Tibial artery (tissue), 4 donors: ENCODE measurements at places on chromosomes 2 and 18.

DNA sequence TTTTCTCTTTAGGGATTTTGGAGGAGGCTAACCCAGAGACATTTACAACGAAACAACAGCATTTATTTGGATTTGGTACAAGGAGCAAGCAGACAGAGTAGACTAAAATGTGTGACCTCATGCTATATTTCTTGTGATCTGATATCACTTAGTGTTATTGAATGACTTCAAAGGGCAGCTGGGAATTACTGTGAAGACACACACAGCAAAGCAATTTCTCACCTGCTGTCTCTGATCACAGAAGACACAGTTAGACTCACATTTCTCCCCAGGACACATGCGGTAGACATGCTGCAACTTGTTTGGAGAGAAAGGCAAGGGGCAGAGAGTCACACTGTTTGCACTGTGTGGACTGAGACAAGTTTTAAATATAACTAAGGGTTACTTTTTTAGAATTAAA, 67.5 kb downstream of the LTBP1 start:
- DNase-seq, result no peak

GRCh38 chr18:48608581-48608980, 69.8 kb downstream of the CTIF start:
- DNase-seq, result no peak

DNA sequence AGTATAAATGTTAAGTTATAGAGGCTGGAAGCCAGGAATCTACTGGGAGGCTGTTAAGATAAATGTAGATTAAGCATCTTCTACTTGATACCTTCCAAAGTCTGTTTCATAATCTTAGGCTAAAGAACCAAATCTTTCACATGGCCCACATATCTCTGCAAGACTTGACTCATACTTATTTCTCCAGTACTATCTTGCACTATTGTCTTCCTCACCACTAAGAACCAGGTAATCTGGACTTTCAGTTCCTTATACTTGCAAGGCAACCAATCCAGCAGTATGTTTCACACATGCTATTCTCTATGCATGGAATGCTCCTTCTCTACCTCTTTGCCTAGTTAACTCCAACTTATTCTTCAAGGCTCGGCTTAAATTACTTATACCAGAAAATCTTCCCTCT, 62.2 kb downstream of the RBMS1 start:
- DNase-seq, result no peak

DNA sequence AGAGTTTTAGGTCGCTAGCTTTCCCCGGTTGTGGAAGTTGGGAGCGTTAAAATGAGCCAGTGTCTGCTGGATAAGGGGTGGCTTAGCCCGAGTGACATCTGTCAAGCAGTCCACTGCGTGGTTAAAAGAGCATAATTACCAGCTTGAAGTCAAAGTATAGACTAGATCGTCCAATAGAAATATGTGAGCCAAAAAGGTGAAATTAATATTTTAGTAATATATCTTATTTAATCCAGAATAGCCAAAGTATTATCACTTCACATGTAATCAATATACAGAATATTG, 654 bp downstream of the COMMD1 start:
- no peak for DNase-seq

DNA sequence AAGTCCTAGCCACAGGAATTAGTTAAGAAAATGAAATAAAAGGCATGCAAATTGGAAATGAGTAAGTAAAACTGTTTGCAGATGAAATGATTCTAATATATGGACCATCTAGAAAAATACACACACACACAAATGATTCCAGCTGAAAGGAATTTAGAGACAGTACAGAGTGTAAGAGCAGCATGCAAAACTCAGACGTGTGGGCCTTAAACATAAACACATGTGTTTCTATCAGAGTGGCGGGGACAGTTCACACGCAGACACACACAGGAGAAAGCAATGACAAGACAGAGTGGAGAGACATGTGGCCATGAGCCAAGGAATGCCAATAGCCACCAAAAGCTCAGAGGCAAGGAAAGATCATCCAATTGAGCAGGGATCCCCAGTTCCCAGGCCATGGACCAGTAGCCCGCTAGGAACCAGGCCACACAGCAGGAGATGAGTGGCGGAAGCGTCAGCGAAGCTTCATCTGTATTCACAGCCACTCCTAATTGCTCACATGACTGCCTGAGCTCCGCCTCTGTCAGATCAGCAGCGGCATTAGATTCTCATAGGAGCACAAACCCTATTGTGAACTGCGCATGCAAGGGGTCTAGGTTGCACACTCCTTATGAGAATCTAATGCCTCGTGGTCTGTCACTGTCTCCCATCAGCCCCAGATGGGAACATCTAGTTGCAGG, 155.4 kb downstream of the ARL4C start:
- no peak for DNase-seq

DNA sequence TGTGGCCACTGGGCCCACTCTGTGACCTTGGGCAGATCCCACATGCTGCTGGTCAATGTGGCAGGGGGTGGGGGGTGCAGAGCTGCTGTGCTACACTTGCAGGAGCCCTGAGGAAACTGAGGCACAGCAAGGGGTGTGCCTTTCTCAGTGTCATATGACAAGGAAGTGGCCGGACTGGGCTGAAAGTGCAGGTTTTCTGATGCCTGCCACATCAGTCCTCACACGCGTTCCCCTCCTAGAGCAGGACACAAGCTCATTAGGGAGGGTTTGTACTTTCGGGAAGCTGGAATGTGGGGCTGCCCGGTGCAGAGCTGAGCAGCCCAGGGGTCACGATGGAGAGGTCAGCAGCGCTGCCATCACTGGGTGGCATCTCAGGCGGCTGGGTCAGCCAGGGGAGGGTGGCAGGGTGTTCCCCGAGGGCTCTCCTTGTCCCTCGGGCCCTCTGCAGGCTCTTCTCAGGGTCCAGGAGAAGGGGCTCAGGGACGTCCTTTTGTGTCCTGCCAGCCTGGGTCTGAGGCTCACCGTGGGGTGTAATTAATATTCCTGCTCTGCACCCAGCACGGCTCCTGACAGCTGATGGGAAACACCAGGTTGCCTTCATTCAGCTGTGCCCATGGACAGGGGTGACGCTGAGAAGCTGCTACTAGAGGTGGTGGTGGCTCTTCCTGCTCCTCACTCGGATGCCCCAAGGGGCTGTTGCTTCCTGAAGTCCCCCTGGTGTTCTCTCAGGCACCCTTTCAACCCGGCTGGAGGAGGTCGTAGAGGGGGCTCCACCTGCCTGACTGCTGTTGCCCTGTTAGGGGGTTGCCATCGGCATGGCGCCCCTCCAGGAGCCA, 62.1 kb upstream of the HDAC4 start:
- DNase-seq, result no peak

DNA sequence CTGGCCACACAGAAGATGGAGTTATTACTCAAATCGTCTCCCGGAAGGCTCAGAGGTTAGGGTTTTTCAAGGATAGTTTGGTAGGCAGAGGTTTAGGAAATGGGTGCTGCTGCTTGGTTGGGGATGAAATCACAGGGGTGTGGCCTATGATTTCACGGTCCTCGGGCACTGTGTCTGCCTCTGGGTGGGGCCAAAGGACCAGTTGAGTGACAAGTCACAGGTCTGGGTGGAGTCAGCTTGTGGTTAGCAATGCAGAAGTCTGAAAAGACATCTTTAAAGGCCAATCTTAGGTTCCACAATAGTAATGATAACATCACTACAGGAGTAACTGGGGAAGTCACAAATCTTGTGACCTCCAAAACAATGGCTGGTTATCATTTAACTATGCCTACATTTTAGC, 387.8 kb downstream of the ZNF521 start:
- DNase-seq, result no peak

GRCh38 chr18:48841381-48842258, 109.1 kb downstream of the SMAD7 start:
- peak; percentile 95 for DNase-seq

DNA sequence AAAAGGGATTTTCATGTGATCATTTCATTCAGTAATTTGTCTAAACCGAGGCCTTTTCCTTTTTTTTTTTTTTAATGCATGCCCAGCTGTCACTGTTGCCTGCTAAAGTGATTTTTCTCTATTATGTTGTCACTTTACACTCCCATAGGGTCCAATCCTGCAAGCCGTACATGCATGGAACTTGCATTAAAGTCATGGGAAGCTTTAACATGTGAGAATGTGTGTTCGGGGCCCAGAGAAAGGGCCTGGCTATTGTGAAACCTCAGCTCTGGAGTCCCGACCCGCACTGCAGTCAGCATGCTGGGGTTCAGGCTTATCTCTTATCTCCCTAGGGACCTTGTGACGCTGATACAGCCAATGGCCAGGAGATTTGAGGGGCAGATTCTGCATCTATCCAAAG, 474.6 kb downstream of the SLC4A3 start:
- DNase-seq, result no peak

DNA sequence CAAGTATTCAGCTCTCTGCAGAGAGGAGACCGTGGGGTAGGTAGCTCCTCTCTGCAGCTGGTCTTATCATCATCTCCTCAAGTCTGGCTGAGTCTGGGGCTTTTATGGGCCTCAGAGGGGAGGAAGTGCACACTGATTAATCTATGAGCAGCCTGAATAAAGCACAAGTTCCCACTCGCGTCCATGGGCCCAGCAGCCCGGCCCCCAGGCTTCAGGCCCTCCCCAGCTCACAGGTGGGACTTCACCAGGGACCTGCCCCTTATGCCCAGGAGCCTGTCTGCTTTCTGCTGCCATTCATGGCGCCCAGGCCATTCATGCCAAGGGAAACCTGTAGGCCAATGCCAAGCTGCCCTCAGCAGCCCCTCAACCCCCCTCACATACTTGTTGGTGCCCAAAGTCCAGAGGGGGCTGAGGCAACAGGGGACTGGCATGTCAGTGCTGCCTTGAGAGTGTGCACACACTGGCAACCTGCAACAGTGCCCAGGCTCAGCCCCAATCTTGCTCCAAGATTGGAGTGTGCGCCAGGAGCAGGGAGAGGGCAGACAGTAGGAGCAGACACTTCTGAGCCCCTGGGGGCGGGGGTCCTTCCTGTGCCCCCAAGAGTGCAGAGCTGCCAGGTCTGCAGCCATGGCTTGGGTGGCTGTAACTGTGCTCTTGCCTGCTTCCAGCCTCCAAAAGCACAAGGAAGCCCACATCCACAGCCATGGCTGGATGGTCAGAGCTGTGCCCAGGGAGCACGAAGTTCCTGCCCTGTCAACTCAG, 375.6 kb upstream of the VWC2L start:
- DNase-seq, result no peak

- DNase-seq, result no peak
Measured at GRCh38 chr18:7855028-7855427, 287.9 kb downstream of the PTPRM start.

DNA sequence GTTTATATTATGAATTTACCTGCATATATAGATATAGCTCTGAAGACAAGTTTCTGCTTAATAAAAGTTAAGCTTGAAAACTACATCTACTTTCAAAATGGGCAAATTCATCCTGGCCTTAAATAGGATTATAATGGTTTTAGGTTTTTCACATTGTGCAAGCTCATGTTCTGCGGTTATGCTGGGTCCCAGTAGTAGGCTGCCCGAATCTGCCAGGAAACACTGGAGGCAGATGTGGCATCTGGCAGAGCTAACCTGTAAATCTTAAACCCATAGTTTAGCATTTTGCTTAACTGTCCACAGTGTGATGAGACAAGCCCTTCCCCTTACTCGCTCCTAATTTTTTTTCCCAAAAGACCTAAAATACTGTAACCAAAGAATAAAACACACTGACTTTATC, 234.2 kb downstream of the TCF4 start:
- no peak for DNase-seq

DNA sequence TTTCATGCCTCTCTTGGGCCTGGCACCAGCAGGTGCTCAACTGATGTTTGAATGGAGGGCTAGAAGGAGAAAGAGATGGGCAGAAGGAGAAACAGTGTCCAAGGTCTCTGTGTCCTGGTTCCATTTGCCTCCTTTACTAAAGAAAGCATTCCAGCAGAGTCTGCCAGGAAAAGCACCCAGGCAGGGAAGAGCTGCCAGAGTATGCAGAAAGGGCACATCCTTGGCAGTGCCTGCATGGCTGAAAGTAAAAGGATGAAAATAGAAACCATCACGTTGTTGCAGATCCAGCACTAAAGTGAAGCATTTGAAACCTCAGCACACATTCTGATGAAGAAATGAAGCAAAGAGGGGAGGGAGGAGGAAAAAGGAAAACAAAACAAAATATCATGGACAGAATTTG, 142.2 kb downstream of the ESCO1 start:
- DNase-seq, result no peak

DNA sequence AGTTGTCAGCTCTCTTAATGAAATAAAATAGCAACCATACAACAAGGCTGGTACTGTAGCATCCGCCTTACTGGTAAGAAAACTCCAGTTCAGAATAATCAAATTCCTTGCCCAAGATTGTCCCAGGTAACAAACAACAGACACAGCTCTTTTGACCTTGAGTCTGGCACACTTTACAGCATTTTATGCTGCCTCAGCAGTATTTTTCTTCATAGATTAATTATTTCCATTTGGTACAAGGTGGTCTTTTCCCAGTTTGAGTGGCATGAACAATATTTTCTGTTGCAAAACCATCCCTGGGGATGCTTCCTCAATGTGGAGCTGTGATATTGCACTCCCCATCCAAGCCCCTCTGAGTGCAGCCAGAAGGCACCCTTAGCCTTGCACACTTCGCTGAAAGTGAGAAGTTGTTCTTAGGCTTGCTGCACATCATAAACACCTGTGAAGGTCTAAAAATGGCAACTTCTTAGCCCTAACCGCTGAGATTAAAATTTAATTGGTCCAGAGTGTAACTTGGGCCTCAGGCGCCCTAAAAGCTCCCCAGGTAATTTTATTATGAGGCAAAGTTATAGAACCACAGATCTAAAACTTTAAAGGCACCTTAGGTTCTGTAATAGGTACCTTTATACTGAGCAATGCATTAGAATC, 523.3 kb downstream of the CMPK2 start:
- no peak for DNase-seq

DNA sequence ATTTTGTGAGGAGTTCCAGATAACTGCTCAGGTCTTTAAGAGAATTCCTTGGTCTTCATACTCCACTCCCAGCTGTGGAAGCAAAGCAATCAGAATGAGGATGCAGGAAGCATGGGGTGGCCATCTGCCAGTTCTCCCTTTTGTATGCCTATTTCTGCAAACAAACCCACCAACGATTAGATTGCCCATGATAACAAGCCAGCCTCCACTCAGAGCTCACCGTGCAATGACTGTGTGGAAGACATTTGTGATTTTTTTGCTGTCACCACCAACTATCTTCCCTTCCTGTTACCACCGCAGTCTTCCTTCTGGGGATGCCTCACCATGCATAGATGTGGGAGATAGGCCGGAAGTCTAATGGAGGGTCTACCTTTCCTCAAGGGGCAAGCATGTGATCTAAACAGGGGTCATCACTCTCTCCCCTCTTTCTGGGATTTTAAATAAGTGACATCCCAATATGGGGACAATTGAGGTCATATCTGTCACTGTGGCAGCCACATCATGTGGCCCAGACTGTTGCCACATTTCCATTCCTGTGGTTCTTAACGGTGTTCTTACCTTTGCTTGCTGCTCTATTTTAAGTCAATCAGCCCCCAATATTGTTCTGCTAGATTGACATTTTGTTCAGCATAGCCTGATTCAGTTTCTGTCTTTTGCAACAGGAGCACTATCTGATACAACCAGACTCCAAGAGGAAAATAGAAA, 4.4 kb downstream of the AFF3 start:
- no peak for DNase-seq

- DNase-seq, result no peak
Measured at GRCh38 chr2:98882971-98883779, 52.9 kb downstream of the CRACDL start.

- no peak for DNase-seq
Measured at GRCh38 chr2:52676056-52676455, 1091.5 kb upstream of the CHAC2 start.
